Pons (tissue), 1 donor: ENCODE measurements at places on chromosomes 2 and 18.

GRCh38 chr2:9423100-9423921 lies at the start of the genes CPSF3 and ITGB1BP1:
TSS of gene CPSF3 (plus strand) at chr2:9423654. CDS start at chr2:9423774, 120 bp downstream.
TSS of gene ITGB1BP1 (minus strand) at chr2:9423528. CDS start at chr2:9418697, 4,831 bp downstream.
- peak; percentile 97 for DNase-seq

- DNase-seq, result no peak
These were observed 313.0 kb upstream of the NRXN1 start for GRCh38 chr2:51344886-51345285.

DNA sequence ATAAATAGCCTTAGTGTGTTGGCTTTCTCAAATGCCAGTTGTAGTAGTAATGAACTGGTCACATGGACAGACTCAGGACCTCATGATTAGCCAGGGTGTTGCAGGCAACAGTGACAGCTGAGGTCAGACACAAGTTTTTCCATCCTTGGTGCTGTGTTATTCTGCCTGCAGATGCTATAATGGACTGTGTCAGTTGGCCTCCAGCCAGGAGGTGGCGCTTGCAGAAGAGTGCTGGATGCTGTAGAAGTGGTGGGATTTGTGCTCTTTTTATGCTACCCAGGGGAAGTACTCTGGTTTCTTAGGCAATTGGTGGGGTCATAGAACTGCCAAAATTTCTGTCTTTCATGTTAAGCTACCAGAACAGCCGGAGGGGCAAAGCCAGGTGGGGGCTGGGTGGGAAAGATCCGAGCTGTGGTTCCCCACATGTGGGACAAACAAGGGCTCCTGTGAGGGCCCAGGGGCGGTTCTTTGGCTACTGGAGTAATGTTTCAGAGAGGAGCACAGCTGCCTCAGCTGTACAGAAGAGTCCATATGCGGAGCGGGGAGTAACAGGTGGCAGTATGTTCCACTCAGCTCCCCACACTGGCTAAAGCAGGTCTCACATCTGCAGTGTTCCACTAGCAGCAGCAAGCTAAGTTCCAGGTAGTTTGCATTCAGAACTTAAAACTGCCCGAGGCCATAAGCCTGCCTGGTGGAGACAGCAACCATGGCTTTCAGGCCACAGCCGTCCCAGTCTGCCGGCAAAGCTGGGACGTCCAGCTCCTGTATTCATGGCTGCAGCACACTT lies 104.4 kb downstream of the GULP1 start:
- DNase-seq, result no peak

GRCh38 chr2:230319211-230319862 lies 7.7 kb upstream of the SP140L start:
- no peak for DNase-seq

GRCh38 chr2:110101901-110102803 lies 13.5 kb downstream of the MALL start:
- no peak for DNase-seq

DNA sequence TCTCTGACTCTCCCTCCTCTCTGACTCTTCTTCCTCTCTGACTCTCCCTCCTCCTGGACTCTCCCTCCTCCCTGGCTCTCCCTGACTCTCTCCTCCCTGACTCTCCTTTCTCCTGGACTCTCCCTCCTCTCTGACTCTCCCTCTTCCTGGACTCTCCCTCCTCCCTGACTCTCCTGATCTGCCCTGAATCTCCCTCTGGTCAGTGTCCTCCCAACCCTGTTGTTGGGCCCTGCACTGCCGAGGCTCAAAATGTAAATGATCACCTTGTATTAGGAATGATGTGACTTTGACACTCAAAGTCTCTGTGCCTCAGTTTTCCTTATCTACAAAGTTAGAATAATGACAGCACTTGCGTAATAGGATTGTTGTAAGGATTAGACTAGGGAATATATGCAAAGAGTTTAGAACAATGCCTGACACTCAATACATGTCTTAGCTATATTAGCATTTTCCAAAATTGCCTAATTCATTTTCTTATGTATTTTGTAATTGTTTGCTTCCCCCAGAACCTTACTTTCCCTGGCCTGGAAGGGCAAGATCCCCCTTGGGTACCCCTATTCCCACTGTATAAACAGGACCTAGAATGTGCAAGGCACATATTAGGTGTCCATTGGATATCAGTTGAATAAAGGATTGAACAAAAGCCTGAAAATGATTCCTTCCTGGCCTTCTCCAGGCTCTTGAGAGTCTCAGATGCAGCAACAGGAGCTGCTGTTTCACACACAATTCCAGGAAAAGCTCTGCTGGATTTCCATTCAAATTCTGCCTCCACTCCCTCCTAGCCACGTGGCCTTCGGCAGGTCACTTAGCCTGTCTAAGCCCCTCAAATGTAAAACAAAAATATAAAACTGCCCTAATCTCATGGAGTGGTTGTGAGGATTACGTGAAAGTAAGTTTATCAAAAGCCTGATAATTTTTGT lies 170.1 kb downstream of the INHBB start:
- no peak for DNase-seq

DNA sequence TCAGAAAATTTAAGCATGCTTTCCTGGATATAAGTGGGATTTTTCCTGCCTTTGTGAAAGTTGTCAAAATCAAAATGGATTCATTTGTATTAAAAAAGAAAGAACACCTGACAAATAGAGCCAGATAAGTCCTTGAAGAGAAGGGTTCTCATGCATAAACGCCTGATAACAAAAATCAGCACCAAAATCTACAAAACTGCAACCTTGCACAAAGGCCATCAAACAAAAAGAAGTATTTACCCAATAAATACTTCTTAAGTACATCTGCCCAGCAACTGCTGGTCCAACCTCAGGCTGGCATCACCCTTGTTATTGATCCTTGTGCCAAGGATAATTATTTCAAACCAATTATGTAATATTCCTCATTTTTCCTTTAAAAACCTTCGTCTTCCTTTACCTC lies 315.9 kb downstream of the GPD2 start:
- DNase-seq, result no peak

- DNase-seq, result no peak
These were observed 113.8 kb upstream of the NRXN1 start for GRCh38 chr2:51145761-51146160.

DNA sequence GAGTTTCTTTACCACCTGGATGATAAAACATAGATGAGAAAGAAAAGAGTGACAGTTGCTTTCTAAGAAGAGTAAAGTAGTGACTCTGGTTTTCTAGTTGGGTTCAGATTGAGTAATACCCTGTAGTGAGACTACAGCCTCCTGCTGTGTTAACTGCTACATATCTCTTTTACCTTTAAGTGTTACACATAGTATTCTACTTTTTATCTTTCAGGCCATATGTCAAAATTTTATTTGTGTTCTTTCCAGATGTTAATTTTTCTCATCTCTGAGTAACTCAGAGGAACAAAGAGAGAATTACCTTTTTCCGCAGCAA lies 348.2 kb downstream of the CTNNA2 start:
- no peak for DNase-seq

GRCh38 chr2:168814046-168814445 lies 11.6 kb downstream of the NOSTRIN start:
- DNase-seq, result no peak

DNA sequence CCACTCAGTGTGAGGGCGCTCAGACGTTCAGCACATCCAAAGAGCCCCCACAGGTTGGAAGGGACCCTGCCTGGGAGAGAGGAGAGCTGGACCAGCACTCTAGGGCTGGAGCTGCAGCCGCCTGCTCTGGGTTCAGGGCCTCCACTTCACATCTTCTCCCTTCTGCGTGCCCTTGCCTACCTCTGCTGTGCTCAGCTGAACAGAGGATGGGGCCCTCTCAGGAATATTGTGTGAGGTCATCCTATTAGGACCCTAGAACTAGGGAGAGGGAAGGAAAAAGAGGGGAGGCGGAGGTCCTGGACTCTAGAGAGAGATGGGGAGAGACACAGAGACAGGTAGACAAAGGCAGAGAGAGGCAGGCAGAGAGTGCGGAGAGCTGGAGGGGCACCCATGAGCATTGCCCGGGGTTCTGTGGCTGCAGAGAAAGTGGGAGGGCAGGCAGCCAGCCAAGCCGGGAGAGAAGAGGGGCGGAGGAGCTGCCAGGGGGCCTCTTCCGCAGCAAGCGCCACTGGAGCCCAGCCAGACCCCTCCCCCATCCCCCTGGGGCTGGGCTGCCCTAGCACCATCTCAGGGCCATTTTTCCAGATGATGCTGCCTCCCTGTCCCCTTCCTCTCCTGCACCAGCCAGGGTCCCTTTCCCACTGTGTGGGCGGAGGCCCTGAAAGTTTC lies 8.3 kb upstream of the TNS1 start:
- no peak for DNase-seq

- DNase-seq, result no peak
These were observed 5.8 kb upstream of the DGUOK start for GRCh38 chr2:73920577-73921545.

DNA sequence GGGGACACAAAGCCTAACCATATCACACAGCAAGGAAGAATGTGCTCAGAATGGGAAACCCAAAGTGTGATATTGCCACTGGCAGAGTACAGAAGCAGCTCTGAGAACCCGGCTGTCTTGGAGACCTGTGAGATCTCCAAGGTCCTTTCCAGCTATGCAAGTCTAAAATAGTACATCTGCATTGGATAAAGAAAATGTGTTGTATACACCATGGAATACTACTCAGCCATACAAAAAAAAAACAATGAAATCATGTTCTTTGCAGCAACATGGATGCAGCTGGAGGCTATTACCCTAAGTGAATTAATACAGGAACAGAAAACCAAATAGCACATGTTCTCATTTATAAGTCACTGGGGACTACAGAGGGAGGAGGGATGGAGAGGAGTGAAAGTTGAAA lies 36.5 kb upstream of the RFX8 start:
- DNase-seq, result no peak

- peak; percentile 86 for DNase-seq
These were observed 11.3 kb upstream of the ARHGEF4 start for GRCh38 chr2:130825231-130825965.

GRCh38 chr18:11906926-11907874 lies 917 bp downstream of the MPPE1 start:
- DNase-seq, result no peak

- DNase-seq, result no peak
These were observed 39.5 kb downstream of the METTL8 start for GRCh38 chr2:171394164-171394740.

DNA sequence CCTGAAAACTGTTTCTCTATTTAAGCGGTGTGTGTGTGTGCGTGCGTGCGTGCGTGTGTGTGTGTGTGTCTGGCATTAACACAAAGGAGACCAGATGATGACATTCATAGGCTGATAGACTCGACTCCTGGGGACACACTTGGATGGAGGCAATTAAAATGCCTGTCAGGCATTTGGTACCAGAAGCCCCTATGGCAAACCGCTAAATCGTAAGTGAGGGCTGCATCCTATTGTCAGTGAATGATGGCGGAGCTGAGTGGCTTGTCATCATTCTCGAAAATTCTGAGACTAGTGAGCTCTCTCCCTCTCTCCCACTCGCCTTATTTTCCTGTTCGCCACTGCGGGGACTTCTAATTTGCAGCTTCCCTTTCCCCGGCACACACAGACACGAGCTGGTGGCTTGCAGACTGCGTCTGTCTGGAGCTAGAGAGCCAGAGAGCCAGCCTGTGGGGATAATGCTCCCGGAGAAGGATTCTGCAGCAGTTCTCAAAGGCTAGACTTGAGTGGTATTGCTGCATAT lies 155.4 kb downstream of the MAP2 start:
- peak; percentile 74 for DNase-seq

DNA sequence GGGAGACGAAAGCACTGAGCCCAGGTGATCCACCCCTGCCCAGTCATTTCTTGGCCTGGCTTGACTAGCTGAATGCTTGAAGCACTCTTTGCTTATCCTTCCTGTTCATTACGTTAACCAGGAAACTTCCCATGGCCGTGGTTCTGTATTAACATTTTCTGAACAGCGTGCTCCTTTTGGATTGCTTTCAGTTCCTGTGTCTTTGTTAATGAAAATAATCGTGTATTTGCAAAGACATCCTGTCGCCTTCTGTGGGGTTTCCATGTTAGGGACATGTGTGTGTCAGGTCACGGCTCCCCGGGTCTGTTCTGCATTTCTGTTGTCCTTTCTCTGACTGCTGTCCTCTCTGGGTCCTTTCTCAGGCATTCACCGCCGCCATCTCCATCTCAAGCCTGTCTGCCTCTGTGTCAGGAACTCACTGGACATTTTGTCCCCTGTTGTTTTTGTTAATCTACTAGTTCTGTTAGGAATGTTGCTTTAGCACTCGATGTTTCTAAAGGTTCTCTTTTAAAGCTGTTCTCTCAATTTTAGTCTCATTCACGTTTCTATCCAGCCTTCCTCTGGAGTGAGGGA lies 434.1 kb upstream of the HS6ST1 start:
- DNase-seq, result no peak

DNA sequence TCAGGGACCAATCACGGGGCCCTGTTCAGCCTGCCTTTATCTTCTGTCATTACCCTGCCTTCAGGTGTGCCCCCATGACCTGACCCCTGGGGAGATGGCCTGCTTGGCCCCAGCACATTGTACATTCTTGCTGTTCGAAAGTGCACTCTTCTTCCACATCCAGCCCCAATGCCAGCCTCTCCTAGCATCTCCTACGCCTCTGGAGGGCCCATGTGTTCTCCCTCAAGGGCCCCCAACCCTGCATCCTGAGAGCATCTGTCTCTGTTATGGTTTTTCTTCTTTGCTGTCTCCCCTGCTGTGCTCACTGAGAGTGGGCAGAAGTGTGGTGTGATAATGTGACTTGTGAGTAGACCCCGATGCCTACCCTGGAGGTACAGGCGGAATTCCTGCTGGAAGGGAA lies 41.5 kb upstream of the OTOS start:
- no peak for DNase-seq

DNA sequence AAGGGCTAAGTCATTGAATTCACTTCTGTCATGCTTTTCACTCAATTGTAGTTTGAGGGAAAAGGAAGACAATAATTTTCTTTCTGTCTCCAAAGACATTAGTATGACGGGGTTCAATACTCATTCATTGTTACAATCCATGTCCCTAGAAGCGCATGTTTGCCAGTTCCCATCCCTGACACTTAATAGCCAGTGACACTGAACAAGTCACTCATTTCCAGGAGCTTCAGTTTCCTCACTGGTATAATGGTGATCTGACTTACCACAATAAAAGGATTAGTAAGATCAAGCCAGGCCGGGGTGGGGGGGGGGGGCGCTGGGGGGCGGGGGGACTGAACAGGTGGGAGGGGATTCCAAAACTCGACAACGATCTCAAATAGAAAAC lies 144.8 kb upstream of the MAP3K20 start:
- no peak for DNase-seq
